Stimulated activated CD4-positive, alpha-beta T cell treated with anti-CD3 and anti-CD28 coated beads, Interleukin-1b, Interleukin-23, amount 100 ng/mL, for 1 hour (primary cell): ENCODE measurements at places on chromosomes 11 and 22.

DNA sequence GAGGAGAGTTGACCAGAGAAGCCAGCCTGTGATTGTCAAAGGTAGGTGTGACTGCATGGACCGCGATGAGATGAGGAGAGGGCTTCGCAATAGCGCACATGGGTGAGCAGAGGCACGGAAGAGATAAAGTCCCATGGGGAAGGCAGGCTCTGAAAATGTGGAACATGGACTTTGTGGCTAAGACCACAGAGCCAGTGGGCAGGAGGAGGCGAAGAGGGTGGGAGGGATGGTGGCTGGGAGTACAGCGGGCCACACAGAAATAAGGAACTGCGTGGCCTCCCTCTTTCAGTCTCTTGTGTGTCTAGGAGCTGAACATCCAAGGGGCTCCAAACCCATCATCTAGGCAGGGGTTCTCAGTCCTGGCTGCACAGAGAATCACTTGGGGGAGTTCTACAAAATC is 98.6 kb downstream of the TENM4 start:
- DNase-seq, result no peak

DNA sequence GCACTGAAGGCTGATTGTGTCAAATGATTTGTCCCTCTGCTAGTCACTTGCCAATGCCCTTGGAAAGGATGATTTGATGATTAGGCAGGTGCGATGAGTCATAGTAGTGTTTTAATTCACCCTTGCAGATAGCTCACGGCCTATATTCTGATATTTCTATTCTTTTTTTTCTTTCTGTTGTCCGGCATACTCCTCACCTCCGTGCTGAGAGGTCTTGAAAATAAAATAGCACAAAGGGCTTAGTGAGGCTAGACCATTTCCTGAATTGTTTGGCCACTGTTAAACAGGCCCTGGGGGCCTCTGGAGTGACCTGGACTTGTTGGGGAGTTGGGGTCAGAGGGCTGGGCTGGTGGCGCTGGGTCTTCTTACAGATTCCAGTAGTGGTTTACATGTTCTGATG is 99.8 kb downstream of the ZBTB16 start:
- DNase-seq, result no peak

- DNase-seq, result no peak
These were observed 103.9 kb downstream of the TENM4 start for GRCh38 chr11:79336797-79337517.

DNA sequence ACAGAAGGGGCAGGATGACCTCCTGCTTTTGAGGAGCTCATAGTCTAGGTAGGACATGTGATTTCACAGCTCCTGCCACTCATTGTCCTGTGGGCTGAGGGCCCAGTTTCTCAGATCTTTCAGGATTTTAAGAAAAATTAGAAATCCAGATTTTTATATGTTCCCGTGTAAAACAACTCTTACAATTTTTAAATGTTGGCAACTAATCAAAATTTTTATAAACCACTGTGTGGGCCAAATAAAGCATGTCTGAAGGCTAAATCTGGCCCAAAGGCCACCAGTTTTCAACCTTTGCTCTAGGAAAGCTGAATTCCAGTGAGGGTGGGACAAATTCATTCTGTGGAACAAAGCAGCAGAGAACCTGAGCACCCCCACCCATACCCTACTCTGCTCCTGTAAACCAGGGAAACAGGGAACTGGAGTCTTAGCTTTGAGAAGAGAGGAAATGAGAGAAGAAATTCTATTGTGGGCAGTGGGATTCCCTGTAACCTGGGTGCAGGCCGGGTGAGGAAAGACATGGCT is 20.6 kb downstream of the LRRC32 start:
- no peak for DNase-seq

- no peak for DNase-seq
These were observed 24.1 kb upstream of the CDC42EP2 start for GRCh38 chr11:65290448-65291165.
